Thoracic aorta (tissue), 2 donors: ENCODE measurements at places on chromosomes 1 and 21.
A peak's percentile ranks its signal among the peaks of the same experiment; 100 is the strongest.

GRCh38 chr21:45303751-45304475, 16.2 kb upstream of the POFUT2 start:
- DNase-seq, result no peak

GRCh38 chr1:17935230-17935629, 172.4 kb upstream of the IGSF21 start:
- DNase-seq, result no peak

GRCh38 chr1:111630567-111630966, 11.0 kb downstream of the RAP1A start:
- no peak for DNase-seq

GRCh38 chr1:177044390-177044789, 120.1 kb downstream of the ASTN1 start:
- DNase-seq, result no peak

DNA sequence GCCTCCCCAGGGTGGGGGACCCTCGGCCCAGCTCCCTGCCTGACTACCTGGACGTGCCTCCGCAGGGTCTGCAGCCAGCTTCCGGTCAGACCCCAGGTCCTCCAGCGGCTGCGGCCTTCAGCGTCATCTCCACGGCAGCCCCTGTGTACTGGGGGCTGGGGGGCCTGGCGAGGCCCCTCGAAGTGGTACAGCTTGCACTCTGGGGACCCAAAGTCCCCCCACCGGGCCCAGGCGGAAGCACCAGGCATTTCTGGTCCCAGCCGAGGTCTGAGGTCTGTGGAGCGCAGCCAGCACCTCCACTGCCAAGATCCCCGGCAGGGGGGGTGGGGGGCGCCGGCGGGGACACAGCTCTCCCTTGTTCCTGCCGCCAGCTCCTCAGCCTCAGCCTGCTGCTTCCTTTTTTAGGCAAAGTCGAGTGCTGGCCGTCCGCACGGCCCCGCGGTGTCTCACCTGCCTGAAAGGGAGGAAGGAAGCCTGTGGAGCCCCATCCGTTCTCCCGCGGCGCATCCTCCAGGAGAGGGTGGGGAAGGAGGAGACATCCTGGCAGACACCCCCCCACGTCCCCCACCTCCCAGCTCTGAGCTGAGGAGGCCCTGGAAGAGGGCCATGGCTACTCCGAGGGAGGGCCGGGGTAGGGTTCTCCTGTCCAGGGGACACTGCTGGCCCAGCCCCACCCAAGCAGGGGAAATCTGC, 1.2 kb upstream of the VWA1 start:
- DNase-seq, result no peak

GRCh38 chr1:91693557-91693956, 192.4 kb downstream of the TGFBR3 start:
- DNase-seq, result peak; percentile 46

DNA sequence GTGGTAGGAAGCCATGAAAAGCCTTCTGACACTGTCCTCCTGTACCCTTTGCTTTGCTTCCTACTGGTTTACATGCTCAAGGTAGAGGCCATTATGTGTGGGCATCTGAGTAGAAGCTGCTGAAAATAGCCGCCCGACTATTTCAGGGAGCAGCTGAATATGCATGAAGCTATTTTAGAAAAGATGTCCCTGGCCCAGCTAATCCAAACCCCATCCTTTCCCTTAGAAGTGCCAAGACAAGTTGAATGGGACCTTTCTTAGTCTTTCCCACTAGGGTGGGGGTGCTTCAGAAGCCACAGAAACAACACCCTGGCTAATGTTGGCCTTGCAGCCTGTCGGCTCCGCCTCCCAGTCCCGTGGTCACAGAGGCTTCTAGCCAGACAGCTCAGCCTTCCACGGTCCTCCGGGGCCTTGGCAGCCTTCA, 205.1 kb upstream of the EDN2 start:
- no peak for DNase-seq

GRCh38 chr1:54173681-54174080, 20.9 kb upstream of the CDCP2 start:
- DNase-seq, result no peak

DNA sequence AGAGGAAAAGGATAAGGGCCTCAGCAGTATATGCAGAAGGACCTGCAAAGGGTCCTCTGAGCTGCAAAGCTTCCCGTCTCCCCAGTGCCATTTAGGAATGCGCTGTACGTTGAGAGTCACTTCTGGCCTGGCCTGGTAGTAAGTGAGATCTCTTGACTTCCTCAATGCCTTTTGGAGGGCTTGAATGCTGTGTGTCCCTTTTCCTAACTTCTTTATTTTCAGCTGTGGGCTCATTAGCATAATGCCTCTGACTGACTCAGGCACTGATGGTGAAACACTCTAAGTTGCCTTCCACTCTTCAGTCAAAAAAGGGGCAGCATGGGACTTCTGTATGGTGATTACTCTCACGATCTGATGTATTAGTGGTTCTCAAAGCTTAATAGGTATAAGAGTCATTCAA, 49.9 kb downstream of the XCL1 start:
- no peak for DNase-seq

GRCh38 chr1:44723064-44723463, 7.9 kb downstream of the RNU5D-1 start:
- no peak for DNase-seq

- no peak for DNase-seq
These were observed 302.1 kb upstream of the SPAG17 start for GRCh38 chr1:118487091-118487490.

GRCh38 chr1:231507476-231508355, 20.8 kb upstream of the TSNAX start:
- DNase-seq, result no peak

DNA sequence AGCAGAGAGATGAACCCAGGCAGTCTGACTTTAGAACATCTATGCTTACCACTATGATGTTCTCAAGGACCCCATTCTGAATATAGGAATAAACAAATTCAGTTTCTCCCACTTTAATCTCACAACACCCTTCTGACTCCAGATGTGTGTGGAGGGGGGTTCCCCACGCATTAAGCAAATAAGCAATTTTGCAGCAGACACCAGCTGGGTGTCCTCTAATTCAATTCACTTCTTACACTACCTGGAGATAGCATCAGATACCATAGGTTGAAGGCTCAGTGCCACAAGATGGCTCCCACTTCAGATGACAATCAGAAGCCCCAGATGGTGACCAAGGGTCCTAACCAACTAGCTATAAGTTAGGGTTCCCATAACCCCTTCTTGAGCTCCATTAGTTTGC, 30.3 kb upstream of the CEP350 start:
- DNase-seq, result no peak

DNA sequence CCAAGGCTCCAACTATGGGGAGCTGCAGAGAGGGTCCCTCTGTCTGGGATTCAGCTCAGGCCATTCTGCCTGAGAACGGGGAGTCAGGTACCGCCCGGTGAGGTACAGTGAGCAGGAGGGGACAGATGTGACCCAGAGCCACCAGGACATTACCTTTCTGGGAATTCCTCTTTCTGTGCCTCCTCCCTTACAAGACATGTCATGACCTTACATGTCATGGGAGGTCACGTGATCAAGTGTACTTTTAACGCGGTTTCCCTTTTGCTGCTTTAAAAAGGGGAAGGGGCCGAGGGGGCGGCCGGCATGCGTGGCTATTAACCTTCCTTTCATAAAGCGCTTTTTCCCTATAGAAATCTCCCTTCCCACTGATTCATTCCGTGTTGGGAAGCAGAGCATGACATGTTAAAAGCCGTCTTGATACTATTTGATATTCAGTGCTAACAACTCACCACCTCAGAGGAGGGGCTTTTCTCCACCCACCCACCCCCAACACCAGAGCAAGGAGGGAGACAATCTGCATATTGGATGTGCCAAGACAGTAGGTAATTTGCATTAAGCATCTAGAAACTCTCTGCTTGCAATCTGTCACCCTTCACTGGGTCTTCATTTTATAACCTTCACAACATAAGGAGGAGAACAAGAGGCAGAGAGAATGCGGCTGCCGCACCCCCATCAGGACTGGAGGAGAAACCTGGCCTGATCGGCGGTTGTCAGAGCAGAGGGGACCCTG, 113.6 kb upstream of the VAMP3 start:
- DNase-seq, result no peak

DNA sequence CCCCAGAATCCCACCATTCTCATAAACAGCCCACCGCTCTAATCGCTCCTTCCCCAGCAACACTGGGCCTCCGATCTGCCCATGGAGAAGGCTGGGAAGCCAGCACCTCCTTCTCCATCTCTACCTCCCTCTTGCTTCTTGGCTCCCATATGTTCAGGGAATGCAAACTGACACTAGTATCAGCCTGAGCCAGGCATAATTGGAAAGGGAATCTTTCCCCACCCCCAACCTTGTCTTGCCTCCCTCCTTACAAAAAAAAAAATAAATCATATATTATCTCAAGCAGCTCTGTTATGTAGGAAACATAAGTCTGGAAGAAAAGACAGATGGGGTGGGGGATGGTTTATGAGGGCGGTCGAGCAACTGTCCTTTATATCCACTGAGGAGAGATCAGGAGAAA, 127.2 kb downstream of the NAV1 start:
- no peak for DNase-seq
